ENCODE measurements at places on chromosomes 1 and 21.
A peak's percentile ranks its signal among the peaks of the same experiment; 100 is the strongest.

DNA sequence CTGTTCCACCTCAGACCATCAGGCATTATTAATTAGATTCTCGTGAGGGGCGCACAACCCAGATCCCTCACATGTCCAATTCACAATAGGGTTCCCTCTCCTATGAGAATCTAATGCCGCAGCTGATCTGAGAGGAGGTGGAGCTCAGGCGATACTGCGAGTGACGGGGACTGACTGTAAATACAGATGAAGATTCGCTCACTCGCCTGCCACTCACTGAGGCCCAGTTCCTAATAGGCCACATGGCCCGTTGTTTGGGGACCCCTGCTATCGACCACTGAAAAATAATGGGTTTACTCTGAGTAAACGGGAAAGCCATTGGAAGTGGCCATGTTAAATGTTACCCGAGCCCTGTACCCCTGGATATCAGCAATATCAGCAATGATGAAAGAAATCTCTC is 65.9 kb downstream of the GRIK1 start:
- no peak for DNase-seq

DNA sequence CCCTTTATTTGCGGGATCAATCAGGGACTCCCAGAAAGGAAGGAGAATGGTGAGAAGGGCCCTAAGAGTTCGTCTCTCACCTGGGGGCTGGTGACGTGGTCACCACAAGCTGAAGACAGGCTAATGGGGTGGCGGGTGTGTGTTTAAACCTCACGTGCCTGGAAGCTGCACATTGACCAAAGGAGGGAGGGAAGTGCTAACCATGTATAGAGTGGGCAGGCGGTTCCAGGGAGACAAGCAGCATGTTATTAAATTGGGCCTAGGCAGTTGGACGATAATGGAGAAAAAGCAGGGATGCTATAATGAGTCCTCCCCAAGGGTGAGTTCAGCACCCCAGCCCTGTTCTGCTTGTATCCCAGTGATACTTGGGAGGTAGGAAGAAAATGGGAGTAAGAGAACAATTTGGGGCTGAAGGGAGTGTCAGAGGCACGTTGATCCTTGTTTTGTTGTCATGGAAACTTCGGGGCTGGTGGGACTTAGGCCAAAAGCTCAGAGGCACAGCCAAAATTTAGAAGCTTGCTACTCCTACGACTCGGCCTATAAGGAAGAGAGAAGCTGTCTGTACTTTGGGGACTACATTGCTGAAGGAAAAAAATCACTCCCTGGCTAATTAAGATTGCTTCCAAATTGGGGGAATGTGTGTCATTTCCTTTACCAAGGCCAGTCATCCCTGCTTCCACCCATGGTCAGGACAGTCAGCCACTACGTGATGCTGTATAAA is 33.2 kb upstream of the EPHA8 start:
- DNase-seq = no peak

DNA sequence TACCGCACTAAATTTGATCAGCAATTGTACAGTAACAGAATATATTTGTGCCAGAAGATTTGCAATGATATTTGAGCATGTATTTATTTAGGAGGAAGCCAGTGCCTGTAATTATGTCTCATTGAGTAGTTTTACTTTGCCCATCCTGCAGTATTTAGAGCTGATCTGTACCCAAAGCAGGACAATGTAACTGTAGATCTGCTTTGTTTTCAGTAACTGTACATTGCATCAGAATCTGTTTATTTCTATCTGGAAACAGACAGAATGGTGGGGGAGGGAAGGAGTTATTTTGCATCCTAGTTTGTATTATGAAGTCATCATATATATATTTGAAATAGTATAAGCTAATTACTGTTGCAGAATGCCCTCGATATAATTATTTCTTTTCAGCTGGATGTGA is 36.2 kb upstream of the LRRC8C start:
- DNase-seq = no peak

- no peak for DNase-seq
Observed at GRCh38 chr1:196302981-196303380, 305.3 kb downstream of the KCNT2 start.

DNA sequence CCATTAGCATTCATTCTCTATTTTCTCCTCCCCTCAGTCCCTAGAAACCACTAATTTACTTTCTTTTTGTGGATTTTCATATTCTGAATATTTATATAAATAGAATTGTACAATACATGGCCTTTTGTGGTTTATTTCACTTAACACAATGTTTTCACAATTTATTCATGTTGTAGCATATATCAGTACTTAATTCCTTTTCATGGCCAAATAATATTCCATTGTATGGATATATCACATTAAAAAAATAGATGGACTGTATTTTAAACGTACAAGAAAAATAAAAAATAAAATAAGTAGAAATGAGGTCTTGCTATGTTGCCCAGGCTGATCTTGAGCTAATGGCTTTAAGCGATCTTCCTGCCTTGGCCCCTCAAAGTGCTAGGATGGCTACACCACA is 25.0 kb downstream of the SCP2 start:
- no peak for DNase-seq

DNA sequence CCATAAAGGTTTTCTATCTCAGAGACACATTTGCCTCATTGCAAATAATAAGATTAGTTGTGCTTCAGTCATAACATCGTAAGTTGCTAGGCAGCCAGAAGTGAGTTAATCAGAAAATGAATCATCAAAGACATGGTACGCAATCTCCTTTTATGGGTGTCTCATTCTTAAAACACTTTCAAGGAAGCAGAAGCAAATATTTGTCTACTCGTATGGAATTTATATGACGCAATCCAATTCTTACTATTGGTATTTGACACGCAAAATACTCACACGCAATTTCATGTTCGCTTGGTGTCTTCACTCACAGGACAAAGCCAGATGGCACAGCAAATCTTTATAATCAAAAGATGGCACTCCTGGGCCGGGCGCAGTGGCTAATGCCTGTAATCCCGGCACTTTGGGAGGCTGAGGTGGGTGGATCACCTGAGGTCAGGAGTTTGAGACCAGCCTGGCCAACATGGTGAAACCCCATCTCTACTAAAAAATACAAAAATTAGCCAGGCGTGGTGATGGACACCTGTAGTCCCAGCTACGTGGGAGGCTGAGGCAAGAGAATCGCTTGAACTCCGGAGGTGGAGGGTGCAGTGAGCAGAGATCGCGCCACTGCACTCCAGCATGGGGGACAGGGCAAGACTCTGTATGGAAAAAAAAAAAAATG is 56.4 kb downstream of the HLCS start:
- peak; percentile 84 for DNase-seq

GRCh38 chr1:93448983-93449804 is 1.3 kb downstream of the FNBP1L start:
- DNase-seq = no peak

- DNase-seq = no peak
Observed at GRCh38 chr21:27045281-27045985, 78.5 kb upstream of the ADAMTS5 start.

DNA sequence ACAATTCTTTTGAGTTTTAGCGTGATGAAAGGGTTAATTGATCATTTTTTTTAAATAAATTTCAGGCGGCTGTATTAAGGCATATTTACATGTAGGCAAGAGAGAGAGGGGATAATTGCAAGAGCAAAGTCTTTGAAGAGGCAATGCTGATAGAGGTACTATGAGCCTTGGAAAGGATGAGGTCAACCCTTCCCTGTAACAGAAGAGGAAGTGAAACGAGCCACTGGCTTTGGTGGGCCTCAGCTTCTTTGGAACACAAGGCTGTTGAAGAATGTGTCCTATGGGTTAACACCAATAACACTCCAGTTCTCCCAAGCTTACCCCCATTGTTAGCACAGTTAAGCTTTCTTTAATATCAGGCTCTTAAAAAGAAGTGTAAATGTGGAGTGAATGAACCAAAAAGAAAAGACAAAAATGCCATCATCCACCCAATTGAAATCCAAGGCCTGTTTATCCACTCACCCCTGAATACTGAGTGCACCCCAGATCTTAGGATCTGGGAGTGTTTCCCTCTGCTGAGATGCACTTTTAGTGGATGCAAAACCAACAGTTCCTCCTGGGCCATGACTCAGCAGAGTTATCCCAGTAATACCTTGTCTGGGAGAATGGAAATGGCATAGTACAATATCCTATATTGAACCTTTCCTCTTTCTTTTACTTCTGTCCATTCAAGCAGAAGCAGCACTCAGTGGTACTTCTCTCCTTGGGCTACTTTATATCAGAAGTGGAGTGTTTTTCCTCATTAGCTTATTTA is 216.4 kb downstream of the SLC44A5 start:
- DNase-seq = no peak

- no peak for DNase-seq
Observed at GRCh38 chr21:37770461-37770860, 145.8 kb downstream of the KCNJ6 start.

DNA sequence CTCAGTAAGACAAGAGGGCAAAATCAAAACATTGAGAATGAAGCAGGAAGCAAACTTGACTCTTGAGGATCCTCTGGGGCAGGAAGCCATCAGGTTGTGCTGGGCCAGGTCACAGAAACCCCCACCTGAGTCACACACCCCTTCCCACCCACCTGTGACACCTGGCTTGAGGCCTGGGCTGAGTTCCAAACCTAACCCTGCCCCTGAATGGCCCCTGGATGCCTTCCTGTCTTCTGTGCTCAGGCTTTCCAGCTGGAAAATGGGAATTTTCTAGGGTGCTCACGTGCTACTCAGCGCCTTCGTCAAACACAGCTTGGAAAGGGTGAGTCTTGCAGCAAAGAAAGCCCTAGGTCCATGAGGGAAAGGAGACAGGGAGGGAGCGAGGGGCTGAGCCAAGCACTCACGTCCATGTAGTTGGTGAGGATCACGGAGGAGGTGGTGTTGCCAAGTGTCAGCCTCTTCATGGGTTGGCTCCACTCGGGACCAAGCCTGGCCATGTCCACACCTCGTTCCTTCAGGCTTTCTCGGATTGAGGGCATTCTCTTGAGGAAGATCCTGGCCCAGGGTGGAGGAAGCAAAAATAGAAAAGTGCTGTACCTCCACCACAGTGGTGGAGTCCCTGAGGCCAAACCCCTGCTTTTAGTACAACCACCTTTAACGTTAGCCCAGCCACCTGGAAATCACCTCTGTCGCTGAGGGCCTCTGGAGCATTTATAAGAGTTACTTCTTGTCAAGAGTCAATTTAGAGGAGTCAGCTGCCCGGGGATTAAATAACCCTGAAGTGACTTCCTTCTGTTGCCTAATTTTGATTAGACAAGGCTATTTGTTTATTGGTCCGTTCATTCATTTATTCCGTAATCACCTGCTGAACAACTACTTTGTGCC is 4.3 kb downstream of the REN start:
- no peak for DNase-seq

- no peak for DNase-seq
Observed at GRCh38 chr1:199313444-199313843, 674.6 kb downstream of the PTPRC start.

DNA sequence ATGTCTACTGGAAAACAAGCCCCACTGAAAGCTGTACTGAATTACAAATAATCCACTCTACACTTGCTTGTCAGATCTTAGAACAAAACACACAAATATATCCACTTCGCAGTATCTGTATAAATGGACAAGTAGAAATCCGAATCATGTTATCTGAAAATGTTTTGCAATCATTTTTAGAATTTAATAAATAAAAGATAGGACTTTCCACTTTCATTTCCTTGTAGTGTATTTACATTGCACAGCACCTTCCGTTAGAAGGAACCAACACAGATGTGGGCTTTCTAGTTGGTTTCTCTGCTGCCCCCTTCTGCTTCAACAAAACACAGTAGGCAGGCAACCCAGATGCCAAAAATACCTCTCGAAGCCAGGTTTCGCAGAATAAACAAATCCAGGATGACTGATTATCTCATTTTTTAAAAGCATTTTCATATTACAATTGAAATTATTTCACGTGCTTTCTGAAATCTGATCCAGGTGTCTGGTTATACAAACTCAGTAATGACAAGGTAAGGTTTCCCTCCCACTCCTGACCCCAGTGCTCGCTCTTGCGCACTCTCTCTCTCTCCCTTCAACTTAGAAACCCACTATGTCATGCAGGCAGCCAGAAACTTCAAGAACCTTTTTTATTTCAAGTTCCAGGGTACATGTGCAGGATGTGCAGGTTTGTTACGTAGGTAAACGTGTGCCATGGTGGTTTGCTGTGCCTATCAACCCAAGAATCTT is 389.9 kb downstream of the SMYD3 start:
- DNase-seq = peak; percentile 56

DNA sequence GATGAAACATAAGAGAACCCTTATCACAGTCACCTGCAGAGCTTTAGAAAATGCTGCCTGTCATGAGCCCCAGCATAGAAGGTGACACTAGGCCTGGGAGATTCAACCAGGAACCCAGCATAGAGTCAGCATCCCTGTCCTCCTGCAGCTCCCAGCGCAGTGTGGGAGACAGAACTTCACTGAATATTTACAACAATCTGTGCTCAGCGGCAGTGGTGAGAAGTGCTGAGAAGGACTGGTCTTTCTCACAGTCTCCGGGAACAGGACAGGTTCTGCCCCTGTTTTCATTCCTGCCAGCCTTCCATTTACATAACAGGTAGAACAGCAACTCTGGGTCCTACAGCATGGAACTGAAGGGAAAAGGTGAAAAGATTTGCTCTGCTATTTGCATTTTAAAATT is 83.5 kb upstream of the GADD45A start:
- DNase-seq = no peak

DNA sequence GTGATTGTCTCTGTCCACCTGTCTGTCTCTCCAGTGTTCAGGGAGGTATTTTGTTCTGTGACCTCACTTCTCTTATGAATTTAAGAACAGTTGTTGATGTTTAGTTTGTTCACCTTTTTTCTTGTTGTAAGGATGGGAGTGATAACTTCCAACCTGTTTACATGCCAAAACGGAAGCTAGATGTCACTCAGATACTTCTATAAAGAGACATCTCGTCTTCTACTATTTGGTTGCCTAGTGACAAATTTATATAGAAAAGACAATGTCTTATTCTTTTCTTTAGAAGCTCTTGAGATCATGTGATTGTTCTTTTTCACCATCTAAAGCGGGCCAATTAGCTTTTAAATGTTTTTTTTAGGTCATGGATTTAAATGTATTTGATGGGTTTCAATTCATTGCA is 33.8 kb downstream of the PRSS38 start:
- DNase-seq = no peak

- no peak for DNase-seq
Observed at GRCh38 chr1:25654109-25654660, 37.6 kb downstream of the MAN1C1 start.

Data from activated CD4-positive, alpha-beta T cell treated with anti-CD3 and anti-CD28 coated beads, Interleukin-10, Interleukin-2, amounts not matched to agents 100 ng/mL and 50 ng/mL, durations not matched to agents 16 hours and 8 hours (primary cell).